HAP-1 (cell line): ENCODE measurements at places on chromosomes 16 and 17.

DNA sequence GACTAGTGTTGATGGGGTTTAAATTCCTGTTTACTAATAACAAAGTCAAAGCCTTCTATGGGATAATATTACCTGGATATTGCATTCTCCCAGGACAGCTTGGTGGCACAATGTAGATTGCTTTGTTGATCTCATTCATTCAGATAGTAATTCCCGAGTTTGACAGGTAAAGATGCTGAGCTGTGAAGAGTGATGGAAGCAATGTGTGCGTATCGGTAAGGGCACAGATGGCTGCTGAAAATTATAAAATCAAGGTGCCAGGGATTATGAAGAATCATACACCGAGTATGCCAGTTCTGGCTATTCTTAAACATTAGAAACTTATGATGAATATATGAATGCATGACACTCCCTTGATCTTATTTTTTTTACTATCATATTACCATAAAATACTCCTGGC is 100.6 kb upstream of the CNTNAP4 start:
- DNase-seq = no peak

DNA sequence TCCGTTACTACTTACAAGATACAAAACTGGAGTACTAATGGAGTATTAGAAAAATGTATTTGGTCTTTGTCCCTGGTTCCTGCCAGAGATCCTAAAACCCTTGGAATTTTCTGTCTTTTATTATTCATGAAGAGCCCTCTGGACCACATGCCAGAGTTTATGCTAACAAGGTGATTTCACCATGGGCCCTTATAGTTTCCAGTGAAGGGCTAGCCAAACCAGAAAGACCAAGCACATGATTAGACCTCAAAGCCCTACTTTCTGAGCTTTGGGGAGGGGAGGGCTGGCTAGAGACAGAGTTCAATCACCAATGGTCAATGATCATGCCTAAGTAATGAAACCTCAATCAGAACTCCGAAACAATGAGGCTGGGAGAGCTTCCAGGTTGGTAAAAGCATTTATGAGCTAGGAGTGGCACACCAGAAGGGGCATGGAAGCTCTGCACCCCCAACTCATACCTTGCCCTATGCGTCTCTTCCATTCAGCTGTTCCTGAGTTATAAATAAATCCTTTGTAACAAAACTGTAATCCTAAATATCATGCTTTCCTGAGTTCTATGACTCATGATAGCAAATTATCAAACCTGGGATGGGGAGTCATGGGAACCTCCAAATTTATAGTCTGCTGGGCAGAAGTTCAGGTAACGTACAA is 10.4 kb downstream of the DCUN1D3 start:
- peak; percentile 47 for DNase-seq

GRCh38 chr16:87874639-87875427 is 5.5 kb upstream of the SLC7A5 start:
- no peak for DNase-seq

GRCh38 chr16:54400261-54400660 is 113.7 kb upstream of the IRX3 start:
- no peak for DNase-seq

DNA sequence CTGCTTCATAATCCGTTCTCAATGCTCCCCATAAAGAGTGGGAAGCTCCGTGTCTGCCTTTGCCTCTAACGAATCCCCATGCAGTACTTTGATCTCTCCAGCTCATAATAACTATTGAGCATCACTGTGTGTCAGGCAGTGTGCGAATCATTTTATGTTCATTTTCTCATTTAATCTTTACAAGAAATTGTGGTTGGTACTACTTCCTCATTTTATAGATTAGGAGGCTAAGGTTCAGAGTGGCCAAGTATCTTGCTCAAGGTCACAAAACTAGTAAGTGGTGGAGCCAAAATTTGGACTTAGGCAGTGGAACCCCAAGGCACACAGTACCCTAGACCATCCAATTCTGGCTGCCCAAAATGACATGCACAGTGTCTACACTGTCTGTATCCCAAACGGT is 44.8 kb downstream of the ABCC12 start:
- no peak for DNase-seq

DNA sequence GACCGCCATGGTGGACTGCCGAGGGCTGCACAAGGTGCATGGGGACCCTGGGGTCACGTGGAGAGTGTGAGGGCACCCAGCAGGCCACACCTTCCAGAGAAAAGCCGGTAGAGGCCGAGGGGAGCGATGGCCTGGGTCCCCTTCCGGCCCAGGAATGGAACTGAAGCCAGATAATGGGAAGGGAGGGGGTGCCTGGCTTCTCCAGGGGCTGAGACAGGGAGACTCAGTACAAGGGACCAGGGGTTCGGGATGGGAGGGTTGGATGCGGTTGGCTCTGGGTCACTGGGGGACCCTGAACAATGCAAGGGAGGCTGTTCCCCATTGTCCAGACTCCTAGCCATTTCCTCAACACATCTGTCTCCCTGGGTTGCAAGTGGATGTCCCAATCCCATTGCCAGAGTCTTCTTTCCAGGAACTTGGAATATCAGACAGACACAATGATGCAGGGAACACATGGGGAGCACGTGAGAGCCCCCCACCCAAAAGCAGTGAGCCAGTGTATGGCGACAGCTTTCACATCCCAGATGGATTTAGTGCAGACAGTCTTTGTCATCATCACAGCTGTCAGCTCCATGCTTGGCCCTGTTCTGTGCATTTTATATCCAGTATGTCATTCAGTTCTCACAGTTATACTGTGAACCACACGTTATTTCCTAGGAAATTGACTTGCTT is 23.6 kb upstream of the DNAI2 start:
- DNase-seq = no peak

- no peak for DNase-seq
These were observed 19.7 kb downstream of the WFDC1 start for GRCh38 chr16:84314373-84314772.

GRCh38 chr16:4517812-4518680 is 20.5 kb downstream of the CDIP1 start:
- peak; percentile 27 for DNase-seq

DNA sequence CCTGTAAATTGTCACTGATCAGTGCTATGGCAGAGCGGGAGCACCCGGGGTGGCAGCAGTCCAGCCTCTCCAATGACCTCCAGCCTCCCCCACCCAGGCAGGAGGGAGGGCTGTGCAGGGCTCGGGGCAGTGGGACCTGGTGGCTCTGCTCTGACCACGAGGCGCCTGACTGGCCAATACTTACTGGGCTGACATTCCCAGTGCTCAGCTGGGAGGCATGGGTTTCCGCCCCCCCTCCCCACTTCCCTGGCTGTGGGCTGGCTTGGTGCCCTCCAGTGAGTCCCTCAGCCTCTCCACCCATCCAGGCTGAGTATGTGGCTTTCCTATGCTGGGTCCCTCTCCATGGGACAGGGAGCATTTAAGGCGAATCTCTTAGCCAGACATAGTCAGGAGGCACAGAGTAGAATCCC is 2.7 kb downstream of the SOCS3 start:
- no peak for DNase-seq

DNA sequence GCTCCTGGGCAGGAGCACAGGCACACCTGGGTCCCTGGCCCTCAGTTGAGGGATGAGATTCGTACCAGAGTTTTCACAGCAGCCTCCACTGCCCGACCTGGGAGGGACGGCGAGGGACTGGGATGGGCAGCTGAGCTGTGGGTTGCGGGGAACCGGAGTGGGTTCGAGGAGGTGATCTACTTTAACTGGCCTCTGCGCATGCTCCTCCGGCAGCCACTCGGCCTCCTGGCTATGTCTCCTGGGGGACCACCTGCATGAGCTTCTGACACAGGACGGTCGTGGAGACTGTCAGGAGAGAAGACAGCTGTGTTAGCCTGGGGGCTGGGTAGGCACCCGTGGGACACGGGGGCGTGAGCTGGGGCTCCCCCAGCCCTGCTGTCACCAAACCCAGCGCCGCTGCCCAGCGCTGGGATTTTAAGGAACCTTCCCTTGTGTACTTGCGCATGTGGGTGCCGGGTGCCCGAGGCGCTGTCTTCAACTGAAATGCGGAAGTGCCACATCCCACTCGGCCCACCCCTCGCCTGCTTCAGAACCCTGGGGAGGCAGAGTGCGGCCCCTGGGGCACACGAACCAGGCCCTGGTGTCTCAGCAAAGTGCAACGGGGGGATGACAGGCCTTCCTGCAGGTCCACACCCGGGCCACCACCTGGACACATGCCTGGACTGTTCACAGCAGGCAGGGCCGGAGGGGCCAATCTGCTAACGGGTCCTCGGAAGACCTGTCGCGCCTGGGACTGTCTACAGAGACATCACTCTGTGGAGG is 36.4 kb downstream of the SLC7A5 start:
- DNase-seq = no peak

- no peak for DNase-seq
These were observed 9.5 kb downstream of the HOXB4 start for GRCh38 chr17:48568499-48569239.

GRCh38 chr16:84780544-84781376 is 39.0 kb upstream of the CRISPLD2 start:
- no peak for DNase-seq

- DNase-seq = no peak
These were observed 47.4 kb downstream of the RBFOX3 start for GRCh38 chr17:79563237-79564013.

GRCh38 chr17:49045376-49045775 is 48.2 kb downstream of the IGF2BP1 start:
- DNase-seq = no peak

GRCh38 chr16:85291302-85292148 is 179.3 kb upstream of the CIBAR2 start:
- no peak for DNase-seq

DNA sequence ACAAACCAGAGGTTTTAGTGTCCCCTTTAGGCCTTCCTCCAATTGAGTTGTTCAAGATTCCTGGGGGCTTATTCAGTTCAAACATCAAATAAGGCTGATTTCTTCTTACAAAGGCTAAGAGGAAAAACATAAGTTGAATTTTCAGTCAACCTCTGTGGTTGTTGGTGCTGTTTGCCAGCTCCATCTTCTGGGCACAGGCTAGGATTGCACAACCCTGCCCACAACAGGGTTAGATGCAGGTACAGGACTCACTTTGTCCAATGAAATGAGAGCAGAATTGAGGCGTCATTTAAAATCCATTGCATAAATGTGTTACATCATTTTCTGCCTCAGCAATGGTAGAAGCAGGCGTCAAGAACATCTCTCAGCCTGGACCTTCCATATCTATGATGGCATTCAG is 173.3 kb downstream of the PMP22 start:
- DNase-seq = no peak

DNA sequence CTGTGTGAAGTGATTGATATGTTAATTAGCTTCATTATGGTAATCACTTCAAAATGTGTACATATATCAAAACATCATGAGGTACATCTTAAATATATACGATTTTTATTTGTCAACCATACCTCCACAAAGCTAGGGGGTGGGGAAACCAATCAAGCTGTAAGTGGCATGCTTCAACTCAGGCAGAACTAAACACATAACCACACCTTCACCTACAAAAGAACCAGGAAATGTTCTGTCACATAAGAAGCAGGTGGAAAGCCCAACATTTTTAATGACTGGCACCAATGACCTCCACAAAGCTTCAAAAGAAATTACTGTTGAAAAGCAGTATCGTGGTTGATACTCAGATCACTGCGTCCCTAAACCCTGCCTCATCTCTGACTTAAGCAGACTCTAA is 867.7 kb upstream of the EEF2KMT start:
- no peak for DNase-seq

DNA sequence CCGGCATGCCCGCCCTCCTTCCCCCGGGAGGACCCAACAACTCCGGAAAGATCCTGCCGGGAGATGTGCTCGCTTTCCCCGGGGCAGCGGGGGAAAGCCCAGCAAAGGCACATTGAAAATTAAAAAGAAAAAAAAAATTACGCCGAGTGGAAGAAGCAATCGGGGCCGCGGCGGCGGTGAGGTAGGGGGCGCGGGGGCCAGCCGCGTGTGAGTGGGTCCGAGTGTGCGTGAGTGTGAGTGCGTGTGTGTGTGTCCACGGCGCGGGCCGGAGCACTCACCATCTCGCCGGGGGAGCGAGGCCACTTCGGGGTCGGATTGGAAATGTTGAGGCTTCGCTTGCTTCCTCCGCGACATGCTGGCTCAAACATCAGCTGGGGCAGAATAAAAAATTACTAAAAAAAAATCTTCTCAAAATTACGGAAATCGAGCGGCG is at the start of gene SALL1:
SALL1 (minus strand) TSS at position 383 of the 433 bp plus-strand sequence; CDS start at position 354, 29 bp downstream.
- DNase-seq = no peak

- peak; percentile 75 for DNase-seq
These were observed 18.7 kb upstream of the ZNF689 start for GRCh38 chr16:30628628-30629540.

- DNase-seq = no peak
These were observed 3.8 kb downstream of the GJC1 start for GRCh38 chr17:44826123-44826790.

DNA sequence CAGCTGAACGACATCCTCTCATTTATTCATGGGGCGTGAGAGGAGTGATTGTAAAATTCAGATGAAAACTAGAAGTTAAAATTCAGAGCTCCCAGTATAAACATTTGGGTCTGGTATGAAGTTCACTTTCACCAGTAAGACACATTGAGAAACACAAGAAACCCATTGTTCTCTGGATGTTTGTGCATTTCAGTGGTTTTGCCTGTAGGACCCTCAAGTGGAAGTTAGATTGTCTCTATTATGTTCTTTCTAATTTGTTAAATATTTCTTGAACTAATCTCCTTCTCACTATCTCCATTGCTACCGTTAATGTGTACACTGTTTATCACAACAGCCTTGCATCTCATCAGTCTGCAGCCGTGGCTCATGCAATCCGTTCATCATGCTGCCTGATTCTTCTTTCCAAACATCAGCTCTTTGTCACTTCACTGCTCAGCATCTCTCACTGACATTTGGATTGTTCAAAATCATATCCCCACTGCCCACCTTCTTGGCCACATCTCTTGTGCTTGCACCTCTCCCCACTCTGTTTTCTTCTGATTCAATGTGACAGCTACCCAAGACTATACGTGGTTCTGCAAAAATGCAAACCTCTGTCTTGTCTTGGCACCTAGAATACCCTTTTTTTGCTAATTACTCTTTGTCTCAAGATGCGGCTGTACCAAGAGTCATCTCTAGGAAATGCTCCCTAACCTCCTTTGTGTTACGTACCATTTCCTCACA is 49.5 kb downstream of the HLF start:
- no peak for DNase-seq

DNA sequence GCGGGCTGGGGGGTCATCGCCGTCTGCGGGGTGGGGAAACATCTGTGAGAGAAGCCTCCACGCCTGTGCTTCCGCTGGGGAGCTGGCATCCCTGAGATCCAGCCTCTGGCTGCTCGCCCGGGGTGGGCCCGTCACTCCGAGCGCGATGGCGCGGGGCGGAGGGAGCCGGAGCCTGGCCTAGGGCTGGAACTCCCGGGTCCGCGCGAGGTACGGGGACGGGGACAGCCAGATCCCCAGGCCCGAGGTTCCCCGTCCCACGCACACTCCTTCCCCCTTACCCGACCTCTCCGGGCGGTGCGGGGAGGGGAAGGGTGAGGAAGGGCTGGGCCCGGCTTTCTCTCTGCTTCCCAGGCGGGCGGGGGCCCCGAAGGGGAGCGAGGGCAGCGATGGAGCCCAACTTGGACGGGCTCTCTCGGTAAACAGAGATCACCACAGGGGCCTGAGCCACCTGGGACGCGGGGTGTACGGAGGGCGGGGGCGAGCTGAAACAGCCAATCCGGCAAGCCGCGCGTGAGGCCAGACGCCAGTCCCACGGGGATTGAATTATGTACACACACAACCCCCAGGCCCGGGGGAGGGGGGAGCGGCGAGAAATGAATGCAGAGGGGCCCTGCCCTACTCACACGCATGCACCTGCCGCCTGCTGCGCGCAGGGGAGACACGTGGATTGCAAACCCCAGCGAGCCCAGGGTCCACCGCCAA is at the start of gene SLC16A11:
SLC16A11 (minus strand) TSS at position 596 of the 702 bp plus-strand sequence; CDS start at position 17, 579 bp downstream.
- DNase-seq = peak; percentile 40

GRCh38 chr17:49277638-49278037 is 47.1 kb upstream of the PHOSPHO1 start:
- DNase-seq = no peak
